Calu3 (cell line): ENCODE measurements at places on chromosomes 11 and 22.

DNA sequence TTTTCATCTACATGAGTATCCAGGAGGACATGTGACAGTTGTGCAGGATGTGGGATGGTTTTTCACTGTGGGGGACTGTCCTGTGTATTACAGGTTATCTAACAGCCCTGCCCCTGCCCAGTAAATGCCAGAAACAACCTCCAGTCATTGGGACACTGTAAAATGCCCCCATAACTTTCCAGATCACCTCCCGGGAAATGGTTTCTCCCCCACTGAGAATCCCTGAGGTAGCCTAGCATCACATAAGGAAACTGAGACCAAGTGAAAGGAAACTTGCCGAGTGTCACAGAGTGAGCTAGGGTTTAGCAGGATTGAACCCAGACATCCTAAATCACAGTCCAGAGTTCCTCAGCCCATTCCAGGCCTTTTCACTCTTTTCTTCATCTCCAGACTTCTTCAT is 48.3 kb upstream of the SLC6A5 start:
- H3K36me3 ChIP-seq = no peaks in the 10 kb centered on the region
- no peak overlapping the region for H3K27ac ChIP-seq
- H3K4me1 ChIP-seq = no peaks in the 10 kb centered on the region
- H3K27me3 ChIP-seq = no peaks in the 10 kb centered on the region

- no peak for DNase-seq
- H3K36me3 ChIP-seq = no peaks in the 10 kb centered on the region
- H3K27ac ChIP-seq = no peak overlapping the region
- H3K4me3 ChIP-seq = no peak overlapping the region
Observed at GRCh38 chr22:44108806-44109385, 71.8 kb upstream of the PARVG start.

DNA sequence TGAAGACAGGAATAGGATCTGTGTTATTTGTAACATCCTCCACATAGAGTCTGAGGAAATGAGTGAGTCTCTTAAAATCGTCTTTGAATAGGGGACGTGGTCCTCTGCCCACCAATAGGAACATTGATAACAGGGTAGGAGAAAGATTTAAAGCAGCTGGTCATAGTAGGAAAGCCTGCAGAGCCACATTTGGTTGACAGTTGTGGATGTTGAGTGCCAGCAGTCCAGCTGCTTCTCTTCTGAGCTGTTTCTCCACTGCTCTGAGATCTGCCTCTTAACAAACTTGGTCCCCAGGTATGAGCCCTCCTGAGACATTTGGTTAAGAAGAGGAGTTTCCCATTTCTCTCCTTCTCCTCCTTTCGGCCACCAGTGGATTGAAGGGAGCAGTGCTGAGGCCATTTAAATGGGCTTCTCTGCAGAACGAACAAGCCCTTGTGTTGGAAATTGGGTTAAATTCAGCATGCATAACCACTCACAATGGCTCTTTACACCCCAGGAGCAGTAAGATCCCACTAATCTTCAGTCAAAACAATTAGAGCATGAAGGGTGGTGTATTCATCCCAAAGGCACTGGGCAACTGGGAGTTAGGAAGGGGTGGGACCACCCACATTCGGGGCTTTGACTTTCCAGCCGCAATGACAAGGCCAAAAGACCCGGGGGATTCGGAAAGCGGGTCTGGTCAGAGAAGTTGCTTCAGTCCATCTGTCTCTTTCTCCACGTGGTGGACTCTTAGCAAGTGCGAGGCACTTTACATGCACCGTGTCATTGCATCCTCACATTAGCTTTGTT is 32.3 kb downstream of the MIAT start:
- no peak for DNase-seq
- H3K27me3 ChIP-seq = peaks cover 14% of the 10 kb centered on the region
- H3K4me3 ChIP-seq = no peak overlapping the region
- H3K4me1 ChIP-seq = no peaks in the 10 kb centered on the region
- no peak overlapping the region for H3K27ac ChIP-seq

- peaks cover 46% of the 10 kb centered on the region for H3K4me1 ChIP-seq
- H3K36me3 ChIP-seq = no peaks in the 10 kb centered on the region
- DNase-seq = peak; percentile 46
- no peaks in the 10 kb centered on the region for H3K27me3 ChIP-seq
Observed at GRCh38 chr11:48013269-48013901, 33.0 kb downstream of the PTPRJ start.

GRCh38 chr11:114291842-114292680 is 4.1 kb upstream of the NNMT start:
- H3K27me3 ChIP-seq = no peaks in the 10 kb centered on the region
- peak overlapping the region; percentile 10 for H3K4me3 ChIP-seq
- peak overlapping the region; percentile 99 for H3K27ac ChIP-seq
- H3K36me3 ChIP-seq = peaks cover 26% of the 10 kb centered on the region

DNA sequence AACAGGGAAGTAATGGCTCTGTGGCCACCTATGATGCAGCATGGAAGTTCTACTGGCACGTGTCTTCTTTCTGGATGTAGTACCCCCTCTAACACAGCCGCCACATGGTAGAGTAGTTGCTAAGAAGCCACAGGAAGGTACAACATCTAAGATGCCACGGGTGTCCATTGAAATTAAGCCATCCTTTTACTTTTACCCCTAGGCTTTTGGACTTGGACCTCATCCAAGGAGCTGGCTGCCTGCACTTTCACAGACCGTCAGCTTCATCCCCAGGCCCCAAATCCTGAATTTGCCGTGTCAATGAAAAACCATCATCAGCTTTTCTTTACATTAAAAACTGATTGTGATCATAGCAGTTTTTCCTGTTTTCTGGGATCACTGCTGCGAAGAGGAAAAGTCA is 102.4 kb downstream of the RPL27A start:
- no peak for DNase-seq
- H3K36me3 ChIP-seq = no peaks in the 10 kb centered on the region
- no peak overlapping the region for H3K4me3 ChIP-seq

DNA sequence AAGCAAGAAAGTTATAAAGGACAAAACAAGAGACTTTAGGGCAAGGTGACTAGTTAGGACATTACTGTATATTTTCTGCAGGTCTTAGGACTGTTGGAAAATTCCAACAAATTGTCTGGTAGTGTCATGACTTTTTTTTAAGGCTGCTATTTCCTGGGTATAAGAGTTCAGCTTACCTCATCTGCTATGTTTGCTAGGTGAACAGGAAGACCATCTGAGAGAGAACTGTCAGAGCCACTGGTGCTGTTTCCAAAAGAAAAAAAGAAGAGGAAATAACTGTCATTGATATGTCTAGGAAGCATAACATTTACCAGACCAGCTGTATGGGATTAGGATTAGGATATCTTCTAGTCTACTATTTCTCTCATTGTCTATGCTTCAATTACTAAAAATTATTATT is 26.3 kb upstream of the MTCH2 start:
- H3K27ac ChIP-seq = no peak overlapping the region
- no peaks in the 10 kb centered on the region for H3K27me3 ChIP-seq
- no peaks in the 10 kb centered on the region for H3K36me3 ChIP-seq
- peaks cover 8% of the 10 kb centered on the region for H3K4me1 ChIP-seq
- DNase-seq = no peak
